ENCODE measurements at places on chromosomes 7 and 10.

GRCh38 chr10:126170371-126170770 is 217.9 kb downstream of the ADAM12 start:
- DNase-seq = no peak

GRCh38 chr10:93379731-93380575 is 102.2 kb downstream of the MYOF start:
- DNase-seq = peak; percentile 9

DNA sequence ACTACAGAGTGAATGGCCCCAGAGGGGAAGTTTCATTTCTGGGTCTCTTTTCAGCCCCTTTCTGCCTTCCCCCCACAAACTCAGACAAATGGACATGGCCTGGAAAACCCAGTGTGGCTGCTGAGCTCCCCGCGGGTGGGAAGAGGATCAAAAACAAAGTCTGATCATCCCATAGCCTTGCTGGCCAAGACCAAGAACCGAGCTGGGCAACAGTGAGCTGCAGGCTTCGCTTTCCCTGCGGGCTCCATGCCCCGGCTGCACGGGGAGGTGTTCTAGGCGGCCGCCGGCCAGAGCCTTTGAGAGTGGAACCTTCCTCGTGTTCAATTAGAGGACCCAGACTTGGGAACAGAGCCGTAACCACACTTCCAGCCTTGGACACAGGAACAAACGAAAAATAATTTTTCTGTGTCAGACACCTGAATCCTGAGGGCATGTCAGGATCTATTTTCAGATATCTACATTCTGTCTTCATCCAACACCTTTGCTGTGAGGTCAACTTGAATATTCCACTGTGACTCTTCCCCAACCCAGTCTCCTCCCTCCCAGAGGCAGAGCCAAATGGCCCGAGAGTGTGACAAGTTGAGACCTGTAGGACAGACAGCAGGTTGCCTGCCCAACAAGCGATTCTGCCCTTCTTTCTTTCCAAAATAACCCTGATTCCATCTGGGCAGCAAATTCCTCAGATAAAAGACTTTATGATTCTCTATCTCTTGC is 26.0 kb downstream of the WDR86 start:
- DNase-seq = no peak

- DNase-seq = no peak
Measured at GRCh38 chr10:78442836-78443550, 409.3 kb downstream of the RPS24 start.

- no peak for DNase-seq
Measured at GRCh38 chr7:5492020-5492635, 68.5 kb upstream of the TNRC18 start.

DNA sequence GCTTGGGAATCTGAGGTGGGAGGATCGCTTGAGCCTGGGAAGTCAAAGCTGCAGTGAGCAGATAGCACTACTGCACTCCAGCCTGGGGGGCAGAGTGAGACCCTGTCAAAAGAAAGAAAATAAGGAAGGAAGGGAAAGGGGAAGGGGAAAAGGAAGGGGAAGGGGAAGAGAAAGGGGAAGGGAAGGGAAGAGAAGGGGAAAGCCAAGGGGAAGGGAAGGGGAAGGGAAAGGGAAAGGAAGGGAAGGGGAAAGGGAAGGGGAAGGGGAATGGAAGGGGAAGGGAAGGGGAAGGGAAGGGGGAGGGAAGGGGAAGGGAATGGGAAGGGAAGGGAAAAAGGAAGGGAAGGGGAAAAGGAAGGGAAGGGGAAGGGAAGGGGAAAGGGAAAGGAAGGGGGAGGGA is 41.5 kb downstream of the ARHGAP19 start:
- no peak for DNase-seq

- no peak for DNase-seq
Measured at GRCh38 chr10:58868736-58869435, 307.6 kb upstream of the PHYHIPL start.

GRCh38 chr10:649798-650440 is 39.5 kb downstream of the DIP2C start:
- DNase-seq = no peak

DNA sequence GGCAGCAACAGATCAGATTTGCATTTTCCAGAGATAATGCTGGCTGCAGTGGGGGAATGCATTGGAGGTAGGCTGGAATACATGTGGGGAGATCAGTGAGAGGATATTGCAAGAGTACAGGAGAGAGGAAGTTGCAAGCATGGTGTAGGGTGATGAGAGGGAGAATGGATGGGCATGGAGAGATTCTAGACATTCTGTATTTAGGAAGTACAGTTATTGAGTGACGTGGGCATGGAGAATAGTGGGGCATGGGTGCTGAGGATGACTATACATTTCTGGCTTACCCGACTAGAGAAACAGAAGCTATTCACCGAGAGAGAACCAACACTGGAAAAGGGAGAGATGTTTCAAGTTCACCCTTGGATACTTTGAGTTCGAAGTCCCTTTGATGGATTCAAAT is 116.9 kb upstream of the SVIL start:
- no peak for DNase-seq

Data from stimulated activated CD4-positive, alpha-beta T cell treated with anti-CD3 and anti-CD28 coated beads, Interleukin-12 subunit alpha, Interleukin-12 subunit beta, amount 100 ng/mL, for 24 hours (primary cell).